ENCODE measurements at places on chromosomes 16 and 17.

DNA sequence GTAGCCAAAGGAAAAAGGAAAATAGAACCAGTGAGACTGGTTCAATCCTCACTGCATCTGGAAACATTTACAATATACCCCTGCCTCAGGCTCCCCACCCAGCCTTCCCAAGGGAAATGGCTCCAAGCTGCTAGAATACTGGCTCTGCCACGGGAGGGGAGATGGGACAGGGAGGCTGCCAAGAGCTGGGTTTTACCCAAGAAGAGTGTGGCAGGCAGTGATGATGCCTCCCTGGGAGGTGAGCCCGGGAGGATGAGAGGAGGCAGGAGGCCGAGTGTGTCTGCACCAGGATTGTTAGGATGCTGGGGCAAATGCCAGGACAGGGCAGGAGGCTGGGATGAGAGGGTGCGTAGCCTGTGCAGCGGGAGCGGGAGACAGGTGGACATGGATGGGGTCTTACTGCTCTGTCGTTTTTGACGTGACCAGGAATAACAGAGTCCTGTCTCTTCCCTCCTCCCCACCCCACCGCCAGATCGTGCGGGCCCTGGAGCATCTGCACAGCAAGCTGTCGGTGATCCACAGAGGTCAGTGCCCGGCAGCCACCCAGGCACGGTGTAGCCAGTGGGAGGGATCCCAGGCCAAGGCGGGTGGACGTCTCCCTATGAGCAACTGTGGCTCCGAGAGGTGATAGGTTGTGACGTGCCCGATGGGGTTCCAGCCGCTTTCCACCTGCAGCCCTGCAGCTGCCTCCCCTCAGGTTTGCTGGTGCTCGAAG, 18.4 kb downstream of the MAP2K3 start:
- DNase-seq = no peak

- no peak for DNase-seq
These were observed 36.0 kb upstream of the MLKL start for GRCh38 chr16:74736531-74737157.

DNA sequence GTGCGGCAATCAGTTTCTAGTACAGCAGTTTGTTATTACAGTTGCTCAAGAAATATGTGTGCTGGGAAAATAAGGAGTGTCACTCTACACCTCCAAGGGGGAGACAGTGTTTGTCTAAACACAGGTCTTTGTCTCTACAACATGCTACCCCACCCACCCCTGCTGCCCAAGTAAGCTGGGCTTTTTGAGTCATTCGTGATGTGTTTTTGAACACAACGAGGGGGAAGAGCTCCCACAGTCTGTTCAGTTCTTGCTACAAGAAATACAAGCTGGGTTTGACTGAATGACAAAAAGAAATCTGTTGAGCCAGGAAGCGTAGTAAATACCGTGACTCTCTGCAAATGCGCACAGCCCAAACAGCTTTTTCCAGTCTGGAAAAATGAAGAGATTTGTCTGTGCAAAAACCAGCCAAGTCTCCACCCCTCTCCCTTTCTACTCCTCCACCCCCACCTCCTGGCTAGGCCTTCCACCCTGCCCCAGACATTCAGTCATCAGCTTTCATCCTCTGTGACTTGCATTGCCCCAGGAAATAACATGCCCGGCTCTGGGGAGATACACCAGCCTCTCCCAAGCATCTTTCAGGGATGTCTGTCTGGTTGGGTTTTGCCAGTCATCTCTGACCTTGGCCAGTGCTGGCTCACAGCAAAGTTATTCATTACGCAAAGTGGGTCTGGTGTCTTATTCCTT, 25.7 kb downstream of the CHD9 start:
- no peak for DNase-seq

DNA sequence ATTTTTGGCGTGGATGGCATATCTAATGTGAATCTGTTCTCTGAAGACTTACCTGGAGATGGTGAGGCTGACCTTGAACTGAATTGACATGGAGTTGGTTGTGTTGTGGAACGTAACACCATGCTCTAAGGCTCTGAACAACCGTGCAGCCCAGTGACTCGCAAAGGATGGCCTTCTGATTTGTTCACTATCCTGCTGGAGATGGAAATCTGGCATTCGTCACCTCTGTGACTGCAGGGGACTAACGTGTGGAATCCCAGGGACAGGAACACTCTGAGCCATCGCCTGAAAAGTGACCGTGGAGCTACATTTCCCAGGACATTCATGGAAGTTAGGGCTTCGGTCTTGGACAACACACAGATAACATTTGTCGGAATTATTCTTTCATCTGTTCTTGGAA, 61.1 kb downstream of the BANP start:
- DNase-seq = no peak

- no peak for DNase-seq
These were observed 5.7 kb downstream of the OR4D2 start for GRCh38 chr17:58172369-58173071.

DNA sequence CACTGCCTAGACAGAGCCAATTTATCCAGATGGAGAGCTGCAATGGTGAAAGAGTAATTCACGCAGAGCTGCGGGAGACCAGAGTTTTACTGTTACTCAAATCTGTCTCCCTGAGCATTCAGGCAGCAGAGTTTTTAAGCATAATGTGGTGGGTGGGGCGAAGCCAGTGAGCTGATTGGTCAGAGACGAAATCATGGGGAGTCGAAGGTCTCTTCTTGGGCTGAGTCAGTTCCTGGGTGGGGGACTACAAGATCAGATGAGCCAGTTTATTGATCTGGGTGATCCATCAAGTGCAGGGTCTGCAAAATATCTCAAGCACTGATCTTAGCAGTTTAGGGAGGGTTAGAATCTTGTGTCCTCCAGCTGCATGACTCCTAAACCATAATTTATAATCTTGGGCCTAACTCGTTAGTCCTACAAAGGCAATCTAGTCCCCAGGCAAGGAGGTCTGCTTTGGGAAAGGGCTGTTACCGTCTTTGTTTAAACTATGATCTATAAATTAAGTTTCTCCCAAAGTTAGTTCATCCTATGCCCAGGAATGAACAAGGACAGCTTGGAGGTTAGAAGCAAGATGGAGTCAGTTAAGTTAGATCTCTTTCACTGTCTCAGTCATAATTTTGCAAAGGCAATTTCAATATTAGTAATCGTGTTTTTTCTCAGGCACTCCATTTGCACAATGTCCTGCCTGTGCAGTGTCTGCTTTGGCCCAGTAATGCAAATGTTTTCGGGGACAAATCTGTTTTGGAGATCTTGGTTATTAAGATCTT, 27.0 kb downstream of the PIGL start:
- DNase-seq = no peak

DNA sequence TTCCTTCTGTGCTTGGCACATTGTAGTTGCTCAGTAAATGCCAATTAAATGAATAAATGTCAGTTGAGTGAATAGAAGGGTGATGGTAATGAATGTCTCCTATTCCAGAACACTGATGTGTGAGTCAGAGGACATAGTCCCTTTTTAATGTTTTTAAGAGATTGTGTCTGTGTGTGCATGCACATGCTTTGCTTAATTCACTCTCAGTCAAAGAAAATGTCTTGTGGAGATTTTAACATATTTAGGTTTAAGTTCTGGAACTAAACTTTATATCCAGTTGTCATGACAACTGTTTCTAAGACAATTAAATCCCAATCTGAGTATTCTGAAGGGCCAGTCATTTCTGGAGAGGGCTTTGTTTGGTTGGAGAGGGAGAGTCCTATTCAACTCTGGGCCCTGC, 255.3 kb upstream of the CDH11 start:
- no peak for DNase-seq

- no peak for DNase-seq
These were observed 4.8 kb upstream of the BLMH start for GRCh38 chr17:30296499-30297080.

GRCh38 chr16:46743232-46743719, 4.9 kb downstream of the MYLK3 start:
- DNase-seq = no peak

GRCh38 chr17:35129973-35130351, 8.5 kb downstream of the FNDC8 start:
- DNase-seq = no peak

DNA sequence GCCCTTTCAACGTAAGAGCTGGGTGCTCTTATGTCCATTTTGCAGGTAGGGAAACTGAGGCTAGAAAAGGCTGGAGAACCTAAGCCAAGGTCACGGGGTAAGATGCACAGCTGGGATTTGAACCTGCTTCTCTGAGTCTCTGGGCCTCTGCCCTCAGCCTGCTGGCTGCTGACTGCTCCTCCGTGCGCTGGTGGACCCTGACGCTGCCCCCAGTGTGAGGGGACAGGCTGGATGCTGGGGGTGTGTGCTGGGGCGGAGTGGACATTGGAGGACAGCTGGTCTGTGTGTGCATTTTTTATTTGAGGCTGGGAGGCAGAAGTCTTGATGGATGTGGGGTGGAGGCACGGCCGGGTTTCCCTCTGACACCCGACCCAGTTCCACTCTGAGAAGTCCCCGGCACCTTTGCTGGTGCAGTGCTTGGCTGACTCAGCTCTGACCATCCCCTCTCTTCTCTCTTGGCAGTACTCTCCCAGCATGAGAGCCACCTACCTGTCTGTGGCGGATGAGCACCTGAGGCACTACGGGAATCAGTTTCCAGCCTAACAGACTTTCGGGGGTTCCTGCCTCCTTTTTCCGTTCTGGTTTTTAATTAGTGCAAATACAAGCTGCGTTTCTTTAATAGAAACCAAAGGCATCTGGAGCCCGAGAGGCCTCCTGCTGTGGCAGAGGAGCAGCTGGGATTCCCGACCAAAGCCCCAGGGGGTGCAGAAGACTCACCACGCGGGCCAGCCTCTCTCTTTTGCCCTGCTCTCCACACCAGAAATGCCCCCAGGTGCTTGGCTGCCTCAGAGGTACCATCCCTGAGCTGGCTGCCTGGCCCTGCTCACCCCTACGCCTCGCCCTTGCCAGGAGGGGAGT, 14.1 kb upstream of the DNAI2 start:
- DNase-seq = no peak

DNA sequence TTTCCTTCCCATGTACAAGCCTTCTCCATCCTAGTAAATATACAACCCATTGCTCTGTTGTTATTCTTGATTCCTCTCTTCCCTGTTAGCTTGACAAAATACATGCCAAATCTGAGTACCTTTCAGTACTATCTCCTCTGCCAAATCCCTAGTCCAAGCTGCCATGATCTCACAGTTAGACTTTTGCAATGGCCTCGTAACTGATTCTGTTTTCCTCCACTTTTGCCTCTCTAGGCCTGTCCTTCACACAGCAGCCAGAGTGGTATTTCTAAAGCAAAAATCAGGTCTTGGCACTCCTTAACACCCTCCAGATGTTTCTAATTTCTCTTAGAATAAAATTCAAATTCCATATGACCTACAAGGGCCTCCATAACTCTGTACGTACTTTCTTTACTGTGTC, 153.0 kb upstream of the RBL2 start:
- DNase-seq = no peak

DNA sequence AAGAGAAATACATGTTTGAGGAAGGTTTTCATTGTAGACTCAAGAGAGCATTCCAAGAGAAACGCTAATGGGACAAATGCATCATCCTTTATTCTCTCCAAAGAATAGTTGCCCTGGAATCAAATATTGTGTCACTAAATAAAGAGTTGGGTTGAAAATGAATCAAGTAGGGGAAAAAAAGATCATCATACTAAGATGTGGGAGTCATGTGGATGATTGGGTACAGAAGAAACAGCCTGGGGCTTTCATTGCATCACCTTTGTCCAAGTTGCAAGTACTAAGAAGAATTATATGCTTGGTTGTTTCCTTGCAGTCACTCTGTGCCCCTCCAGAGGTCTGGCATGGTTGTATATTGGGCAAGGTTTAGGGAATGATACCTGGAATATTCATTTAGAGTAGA, 658.9 kb downstream of the TOX3 start:
- no peak for DNase-seq
